ENCODE measurements at places on chromosomes 4 and X. TPM values are rescaled to one million over a fixed set of nuclear protein-coding genes. Genes with fewer than 3 reads are reported as not detected.

TNMD gene
- polyA plus RNA-seq, result 6.3 TPM

CYBB gene
- 11.6 TPM for polyA plus RNA-seq

SPINK2 gene
- polyA plus RNA-seq, result not detected

EIF1AX gene
- 102 TPM for polyA plus RNA-seq

CCDC160 gene
- polyA plus RNA-seq, result 11.5 TPM

HPSE gene
- polyA plus RNA-seq, result 0.70 TPM

USO1 gene
- 71.3 TPM for polyA plus RNA-seq

NUDT10 gene
- 12.0 TPM for polyA plus RNA-seq

PNCK gene
- 6.9 TPM for polyA plus RNA-seq

CSAG3 gene
- not detected for polyA plus RNA-seq
